Fibroblast of gingiva (primary cell): ENCODE measurements at places on chromosomes 7 and 10.
A peak's percentile ranks its signal among the peaks of the same experiment; 100 is the strongest.

DNA sequence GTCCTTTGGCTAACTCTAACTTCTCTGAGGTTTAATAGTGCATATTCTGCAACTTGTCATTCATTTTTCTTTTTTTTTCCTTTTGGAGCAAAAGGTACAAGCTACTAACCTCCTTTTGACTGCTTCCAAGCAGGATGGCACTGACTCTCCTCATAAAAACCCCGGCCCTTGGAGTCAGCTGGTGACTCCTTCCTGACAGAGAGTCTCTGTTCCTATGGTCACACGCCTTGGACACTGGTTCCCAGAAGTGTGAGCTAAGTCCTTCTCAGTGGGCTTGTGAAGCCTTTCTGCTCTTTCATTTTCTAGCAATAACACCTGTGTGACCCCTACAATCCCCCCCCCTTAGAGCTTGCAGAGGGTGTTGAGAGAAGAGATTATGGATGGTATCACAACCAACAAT, 21.7 kb downstream of the DOCK4 start:
- DNase-seq, result no peak

DNA sequence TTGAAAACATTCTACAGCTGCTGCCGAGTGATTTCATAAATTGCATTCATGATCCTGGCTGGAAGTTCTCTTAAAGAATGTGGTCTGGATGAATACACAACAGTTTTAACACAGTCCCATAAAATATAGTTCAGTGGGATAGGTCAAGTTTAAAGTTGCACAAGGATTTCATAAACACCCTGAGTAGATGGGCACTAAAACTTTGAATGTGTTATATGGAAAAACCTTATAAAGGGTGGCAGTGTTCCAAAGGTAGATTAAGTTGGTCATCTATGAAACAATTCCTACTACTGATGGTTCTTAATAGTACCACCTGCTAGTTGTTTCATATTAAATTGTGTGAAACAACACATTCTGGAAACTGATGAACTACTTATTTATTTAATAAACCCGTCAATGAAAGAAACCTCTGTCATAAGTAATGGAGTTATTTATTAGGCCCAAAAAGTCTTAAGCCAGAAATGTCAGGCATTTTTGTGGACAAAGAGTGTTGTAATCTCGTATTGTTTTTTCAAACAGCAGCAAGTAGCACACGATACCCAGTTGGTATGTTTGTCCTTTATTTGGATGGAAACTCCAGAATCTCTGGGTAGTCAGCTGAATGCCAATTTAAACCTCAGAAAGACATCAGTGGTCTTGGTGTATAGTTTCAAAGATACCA, 14.3 kb upstream of the RPA3 start:
- peak; percentile 85 for DNase-seq

- DNase-seq, result peak; percentile 30
Observed at GRCh38 chr10:77827366-77827765, 99.2 kb downstream of the DLG5 start.

GRCh38 chr10:77892021-77892739, 34.4 kb downstream of the DLG5 start:
- no peak for DNase-seq

DNA sequence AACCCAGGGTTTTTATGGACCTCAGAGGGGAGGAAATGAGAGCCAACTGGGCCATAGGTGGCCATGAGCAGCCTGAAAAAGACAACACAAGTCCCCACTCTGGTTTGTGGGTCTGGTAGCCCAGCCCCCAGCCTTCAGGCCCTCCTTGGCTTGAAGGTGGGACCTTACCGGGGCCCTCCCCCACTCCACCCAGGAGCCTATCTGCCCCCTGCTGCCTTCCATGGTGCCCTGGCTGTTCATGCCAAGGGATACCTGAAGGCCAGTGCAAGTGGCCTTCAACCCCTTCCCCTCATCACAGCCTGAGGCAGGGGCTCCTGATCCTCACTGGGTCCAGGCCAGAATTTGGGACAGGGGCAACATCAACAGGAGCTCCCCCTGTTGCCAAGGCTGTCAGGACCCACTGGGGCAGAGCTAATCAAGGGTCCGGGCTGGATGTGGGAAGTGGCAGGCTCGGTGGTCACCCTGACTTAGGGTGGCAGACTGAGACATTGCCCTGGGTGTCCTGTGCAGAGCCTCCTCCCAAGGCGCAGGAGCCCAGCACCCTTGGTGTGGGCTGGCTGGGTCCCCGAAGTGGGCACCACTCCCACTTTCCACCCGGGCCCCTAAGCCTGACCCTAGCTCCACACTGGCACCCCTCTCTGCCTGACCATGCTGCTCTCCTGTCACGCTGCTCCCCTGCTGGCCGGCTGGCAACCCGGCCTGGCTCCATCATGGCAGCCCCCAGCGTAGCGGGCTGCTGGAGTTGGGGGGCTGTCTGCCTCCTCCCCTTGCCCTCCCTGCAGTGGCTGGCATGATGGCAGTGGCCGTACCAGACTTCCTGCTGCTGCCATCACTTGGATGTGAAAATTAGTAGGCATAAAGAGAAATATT, 6.4 kb downstream of the WDFY4 start:
- no peak for DNase-seq

DNA sequence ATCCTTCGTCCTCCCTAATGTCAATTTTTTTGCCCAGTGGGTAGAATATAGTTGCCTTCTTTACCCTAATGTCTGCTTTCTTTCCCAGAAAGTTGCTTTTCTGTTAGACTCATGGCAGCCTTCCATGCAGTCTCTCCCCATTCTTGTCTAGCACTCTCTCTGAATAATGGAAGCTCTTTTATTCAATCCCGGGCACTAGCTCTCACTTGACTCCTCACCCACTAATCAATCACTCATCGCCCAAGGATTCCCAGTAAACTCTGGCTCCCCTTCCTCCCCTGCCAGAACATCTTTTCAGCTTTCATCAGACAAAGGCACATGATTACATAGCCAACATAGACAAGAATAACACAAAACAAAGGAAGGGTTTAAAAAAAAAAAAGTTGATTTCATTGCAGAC, 100.2 kb upstream of the RELN start:
- no peak for DNase-seq

DNA sequence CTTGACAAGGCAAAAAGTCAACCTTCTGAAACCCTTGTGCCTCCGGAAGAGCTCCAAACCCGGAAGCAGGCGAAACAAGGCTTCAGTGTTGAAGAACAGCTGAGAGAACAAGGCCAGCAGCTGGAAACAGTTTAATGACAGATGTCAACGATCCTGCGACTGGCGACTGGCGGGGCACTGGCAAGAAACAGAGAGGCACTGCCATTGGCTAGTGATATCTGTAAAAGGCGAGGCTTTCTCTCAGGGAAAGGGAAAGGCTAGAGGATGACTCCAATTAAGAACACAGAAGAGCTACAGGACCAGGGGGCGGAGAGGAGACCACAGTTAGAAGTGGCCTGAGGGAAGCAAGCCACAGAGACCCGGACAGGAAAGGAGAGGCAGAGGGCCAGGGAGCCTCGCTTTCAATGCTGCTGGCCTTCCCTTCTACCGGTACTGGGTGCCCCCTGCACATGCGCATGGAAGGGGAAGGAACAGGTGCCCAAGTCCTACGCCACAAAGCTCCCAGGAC, 19.4 kb downstream of the ITGB1 start:
- DNase-seq, result no peak

DNA sequence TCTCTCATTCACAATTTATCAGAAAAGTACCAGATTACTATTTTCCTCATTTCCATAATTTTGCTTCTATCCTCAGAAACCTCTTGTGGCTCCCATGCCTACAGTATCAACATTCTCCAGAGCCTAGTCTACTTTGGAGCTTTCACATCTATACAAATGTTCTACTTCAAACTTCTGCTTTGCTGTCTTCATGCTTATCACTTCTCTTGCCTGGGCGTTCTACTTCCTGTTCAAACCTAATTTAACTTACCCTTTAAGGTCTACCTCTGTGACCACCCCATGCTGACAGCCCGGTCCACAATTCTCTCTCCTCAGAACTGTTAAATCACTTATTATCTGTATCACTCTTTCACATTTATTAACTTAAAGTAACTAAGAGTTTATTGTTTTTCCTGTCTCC, 6.1 kb upstream of the PTPN12 start:
- DNase-seq, result no peak

DNA sequence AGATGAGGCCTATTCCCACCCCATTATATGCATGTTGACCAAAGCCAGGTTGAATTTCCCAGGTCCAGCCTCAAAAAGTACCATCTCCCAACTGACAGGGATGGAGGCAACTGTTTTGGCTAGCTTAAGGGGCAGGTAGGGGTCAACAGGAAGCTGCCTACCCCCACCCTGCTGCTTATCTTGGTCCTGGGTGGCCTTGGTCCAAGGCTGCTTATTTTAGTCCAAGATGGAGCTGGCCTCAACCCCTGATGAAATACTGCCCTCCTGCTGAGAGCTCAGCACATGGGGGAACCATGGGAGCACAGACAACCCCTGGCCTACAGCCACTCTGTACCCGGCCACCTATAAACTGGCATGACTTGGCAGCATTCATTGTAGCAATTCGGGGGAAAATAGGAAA, 23.1 kb downstream of the MYO1G start:
- DNase-seq, result no peak

DNA sequence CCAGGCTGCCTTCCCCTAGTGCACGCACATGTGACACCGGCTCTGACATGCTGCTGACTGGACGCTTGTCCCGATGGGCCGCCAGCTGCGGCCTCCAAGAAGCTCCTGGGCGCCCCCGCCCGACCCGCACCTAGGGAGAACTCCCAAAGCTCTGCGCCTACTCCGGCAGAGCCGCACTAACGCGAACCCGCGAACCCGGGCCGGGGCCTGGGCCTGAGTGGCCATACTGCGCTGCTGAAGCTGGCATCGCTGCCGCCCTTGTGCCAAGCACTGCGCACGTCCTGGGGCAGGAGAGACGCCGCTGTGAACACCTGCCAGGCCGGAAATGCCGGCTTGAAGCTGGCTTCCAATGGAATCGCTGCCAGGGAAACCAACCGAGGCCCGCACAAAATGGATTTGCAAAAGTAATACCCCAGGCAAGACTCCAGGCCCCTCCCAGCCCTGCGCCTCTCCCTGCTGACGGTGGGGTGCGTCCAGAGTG, 85.1 kb downstream of the WASHC2A start:
- no peak for DNase-seq

- DNase-seq, result no peak
Observed at GRCh38 chr7:8022628-8023027, 54.0 kb downstream of the GLCCI1 start.

GRCh38 chr10:17736223-17736622, 15.8 kb upstream of the TMEM236 start:
- DNase-seq, result no peak

DNA sequence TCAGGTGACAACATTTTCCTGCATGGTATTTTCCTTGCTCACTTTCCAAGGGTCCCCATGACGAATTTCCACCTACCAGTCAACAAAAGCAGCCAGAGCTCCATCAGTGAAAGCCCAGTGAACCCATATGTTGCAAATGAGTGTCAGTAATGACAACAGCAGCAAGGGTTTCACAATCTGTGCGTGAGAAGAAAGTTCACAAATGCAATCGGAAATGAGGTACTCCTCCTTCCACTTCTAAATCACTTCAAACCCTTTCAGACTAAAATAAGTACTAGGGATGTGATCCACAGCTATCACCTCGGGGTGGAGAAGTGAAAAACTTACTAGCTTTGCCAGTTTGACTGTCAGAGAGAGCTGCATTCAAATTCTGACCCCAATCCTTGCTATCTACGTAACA, 55.6 kb upstream of the BET1 start:
- peak; percentile 62 for DNase-seq

DNA sequence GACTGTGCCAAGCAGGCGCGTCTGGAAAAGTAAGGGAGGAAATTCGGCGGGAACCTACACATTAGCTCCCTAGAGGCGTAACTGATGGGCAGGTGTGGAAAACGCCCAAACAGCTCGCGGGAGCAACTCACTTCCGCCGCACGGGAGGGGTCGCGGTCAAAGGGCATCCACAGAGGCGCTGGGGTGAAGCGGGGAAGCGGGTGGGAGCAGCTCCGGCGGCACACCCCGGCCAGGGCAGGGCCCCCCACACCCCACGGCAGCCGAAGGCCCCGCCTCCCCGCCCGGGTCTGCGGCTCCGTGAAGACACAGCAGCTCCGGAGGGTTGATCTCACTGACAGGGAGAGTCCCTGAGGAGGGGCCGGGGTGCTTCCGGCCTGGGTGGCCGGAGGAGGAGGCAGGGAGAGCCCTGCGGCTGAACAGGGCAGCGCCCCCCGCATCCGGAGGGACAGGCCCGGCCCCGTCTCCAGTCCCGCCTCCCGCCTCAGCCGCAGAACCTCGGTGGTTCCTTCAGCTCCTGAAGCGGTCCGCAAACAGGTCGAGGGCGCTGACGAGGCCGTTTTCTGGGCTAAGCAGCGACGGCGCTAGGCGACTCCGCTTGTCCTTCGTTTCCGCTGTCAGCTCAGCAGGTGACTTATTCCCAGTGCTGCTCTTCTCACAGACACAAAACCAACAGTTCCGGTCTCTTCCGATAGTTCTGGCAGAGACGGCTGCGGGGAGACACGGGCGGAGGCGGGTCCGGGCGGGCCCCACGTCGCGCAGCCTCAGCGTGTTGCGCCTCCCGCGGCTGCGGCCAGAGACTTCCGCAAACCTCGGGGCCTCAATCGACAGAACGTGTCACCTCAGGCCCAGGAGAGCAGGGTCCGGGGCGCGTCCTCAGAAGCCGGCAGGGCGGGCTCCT, 276.1 kb downstream of the DNAJB6 start:
- DNase-seq, result no peak

DNA sequence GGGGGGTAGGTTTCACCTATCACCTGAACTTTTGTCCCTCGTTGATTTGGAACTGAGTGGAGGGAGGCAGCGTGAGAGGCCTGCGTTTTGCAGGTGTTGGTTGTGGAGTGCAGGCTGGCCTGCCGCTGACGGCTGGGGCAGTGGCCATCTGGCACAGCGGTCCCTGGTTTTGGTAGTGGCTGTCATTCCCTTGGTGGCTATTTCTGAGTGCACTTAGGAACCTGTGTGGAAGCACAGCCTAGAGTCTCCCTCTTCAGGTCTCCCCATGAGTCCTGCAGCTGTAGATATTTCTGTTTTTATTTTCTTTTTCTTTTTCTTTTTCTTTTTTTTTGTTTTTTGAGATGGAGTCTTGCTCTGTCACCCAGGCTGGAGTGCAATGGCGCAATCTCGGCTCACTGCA, 129.2 kb downstream of the CUL2 start:
- peak; percentile 13 for DNase-seq

GRCh38 chr10:109891105-109891504, 32.2 kb downstream of the XPNPEP1 start:
- DNase-seq, result no peak

DNA sequence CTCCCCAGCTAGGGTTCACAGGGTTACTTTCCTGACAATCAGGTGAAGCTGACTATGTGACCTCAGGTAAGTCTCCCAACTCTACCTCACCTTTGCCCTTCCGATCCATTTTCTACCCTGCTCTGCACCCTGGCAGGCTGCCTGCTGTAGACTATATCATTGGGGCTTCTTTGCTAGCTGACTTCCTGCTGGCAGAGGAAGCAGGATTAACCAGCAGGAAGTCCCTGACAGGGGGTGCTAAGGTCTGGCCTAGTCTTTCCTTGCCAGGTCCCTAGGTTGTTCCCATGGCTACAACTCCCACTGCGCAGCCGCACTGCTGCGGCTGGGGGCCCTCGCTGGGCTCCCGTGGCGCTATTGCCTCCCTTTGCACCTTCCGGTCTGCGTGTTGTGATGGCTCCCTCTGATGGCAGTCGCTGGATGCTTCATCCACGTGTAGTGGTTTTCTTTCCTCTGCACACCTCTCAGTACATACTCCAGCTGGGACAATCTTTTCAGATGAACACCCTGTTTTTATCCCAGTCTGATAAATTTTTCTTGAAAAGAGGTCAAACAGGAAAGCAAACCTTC, 365.9 kb downstream of the REEP3 start:
- DNase-seq, result no peak
